ENCODE measurements at places on chromosomes 4 and X. TPM values are rescaled to one million over a fixed set of nuclear protein-coding genes. Genes with fewer than 3 reads are reported as not detected.

The XG gene
- not detected for polyA plus RNA-seq

The ATOH1 gene
- polyA plus RNA-seq = 17.4 TPM

DNA sequence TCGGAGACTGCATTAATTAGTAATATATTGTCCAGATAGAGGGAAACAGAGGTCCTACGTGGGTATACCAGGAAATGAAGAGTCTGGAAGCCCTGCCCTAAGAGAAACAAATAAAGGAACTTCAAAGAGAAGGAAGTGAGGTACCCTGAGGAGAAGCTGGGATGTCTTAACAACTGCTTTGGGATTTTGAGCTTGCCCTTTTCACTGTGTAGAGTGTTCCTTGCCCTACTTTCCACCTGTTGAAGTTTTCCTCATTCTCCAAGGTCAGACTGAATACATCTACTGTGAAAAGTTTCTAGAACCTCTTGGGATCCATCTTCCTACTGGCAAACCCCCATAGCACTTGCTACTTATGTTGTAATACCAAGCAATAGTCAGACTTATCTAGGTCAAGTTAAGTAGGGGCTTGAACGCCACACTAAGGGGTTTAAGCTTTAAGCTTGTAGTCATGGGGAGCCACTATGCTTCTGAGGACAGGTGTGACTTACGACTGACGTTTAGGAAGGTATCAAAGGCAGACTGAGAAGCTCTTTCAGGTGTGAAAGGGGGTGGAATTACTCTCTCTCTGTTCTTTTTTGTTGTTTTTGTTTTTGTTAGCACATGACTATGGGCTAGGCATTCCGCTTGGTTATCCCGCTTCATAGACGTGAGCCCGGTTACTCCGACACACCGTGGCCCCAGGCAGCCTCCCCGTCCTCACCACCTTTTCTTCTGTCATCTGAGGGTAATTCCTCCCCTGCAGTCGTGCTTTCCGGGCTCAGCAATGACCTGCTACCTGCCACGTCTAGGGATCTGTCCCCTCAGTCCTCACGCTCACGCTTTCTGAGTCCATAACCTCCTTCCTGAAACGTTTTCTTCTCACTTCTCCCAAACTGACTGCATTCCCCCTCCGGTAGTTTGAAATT lies 959 bp upstream of the REST start:
- peak; percentile 22 for DNase-seq

The RPL9 gene
- polyA plus RNA-seq = 2,952 TPM

- DNase-seq = no peak
These were observed 13.6 kb upstream of the MAGED4B start for GRCh38 chrX:52082578-52082977.

- peak; percentile 42 for DNase-seq
These were observed 13.1 kb downstream of the SLC25A5 start for GRCh38 chrX:119481323-119481801.

DNA sequence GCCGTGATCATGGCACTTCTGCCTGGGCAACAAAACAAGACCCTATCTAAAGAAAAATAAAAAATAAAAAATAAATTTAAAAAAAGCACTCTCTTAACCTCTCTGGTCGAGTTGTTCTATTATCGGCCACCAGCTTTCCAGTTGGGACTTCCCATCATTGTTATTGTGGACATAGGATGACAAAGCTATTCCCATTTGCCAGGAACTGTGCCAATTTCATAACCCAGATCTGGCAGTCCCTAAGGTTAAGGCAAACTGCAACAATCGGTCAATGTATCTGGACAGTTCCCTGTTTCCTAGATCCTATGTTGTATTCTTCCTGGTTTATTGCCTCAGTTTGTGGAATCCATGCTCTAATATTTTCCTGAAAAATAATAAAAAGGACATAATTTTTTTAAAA lies 17.8 kb upstream of the ANXA5 start:
- no peak for DNase-seq

- no peak for DNase-seq
These were observed 80.7 kb upstream of the EOLA2 start for GRCh38 chrX:150018931-150019361.

DNA sequence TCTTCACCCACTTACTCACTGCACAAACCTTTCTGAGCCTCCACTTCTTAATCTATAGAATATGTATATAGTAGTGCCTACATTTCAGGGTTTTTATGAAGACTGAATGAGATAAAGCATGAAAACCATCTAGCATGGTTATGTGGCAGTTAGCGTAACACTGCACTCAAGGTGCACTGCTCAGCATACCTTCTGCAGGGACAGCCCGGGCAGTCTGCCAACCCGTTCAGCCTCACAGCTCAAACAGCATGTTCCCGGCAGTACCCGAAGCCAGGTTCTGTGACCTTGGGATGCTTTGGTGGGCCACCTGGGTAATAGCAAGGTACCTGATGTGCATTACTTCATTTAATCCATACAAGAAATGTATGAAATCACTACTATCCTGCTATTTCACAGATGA lies 81.4 kb downstream of the DOCK11 start:
- peak; percentile 14 for DNase-seq

DNA sequence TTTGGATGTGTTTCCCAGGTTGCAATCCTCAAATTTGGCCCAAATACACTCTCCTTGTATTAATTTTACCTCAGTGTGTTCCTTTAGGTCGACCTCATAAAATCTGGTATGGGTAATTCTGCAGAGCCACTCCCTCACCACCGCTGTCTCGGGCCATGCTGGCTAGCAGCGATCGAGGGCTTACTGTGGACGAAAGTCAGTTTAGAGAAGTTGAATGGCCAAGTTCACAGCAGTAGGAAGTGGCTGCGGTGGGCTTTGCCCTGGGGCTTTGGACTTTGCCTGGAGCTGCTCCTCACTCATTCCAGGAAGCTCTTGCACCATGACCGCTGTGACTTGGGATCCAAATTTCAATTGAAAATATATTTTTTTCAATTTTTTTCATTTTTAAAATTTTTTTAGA lies 19.6 kb downstream of the TMEM187 start:
- DNase-seq = no peak

- DNase-seq = no peak
These were observed 57.7 kb downstream of the PRPS1 start for GRCh38 chrX:107686026-107686425.

DNA sequence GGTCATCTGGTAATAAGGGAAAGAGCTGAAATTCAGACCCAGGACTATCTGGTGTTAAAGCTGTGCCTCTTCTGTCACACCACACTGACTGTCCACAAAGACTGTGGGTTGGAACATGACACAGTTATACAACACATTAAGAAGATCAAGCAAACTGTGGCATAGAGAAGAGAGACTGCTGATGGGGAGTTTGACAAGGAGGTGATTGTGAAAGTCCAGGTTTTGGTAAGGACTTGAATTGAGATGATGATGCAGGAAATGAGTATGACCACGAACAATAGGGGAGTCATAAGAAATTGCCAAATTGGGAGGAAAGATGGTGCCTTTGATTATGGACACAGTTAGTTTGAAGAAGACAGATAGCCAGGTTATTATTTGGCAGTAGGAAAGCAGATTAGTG lies 163.4 kb downstream of the PDGFRA start:
- no peak for DNase-seq

The CORIN gene
- 0.16 TPM for polyA plus RNA-seq

The FOXR2 gene
- not detected for polyA plus RNA-seq

The PDZD11 gene
- 73.8 TPM for polyA plus RNA-seq

DNA sequence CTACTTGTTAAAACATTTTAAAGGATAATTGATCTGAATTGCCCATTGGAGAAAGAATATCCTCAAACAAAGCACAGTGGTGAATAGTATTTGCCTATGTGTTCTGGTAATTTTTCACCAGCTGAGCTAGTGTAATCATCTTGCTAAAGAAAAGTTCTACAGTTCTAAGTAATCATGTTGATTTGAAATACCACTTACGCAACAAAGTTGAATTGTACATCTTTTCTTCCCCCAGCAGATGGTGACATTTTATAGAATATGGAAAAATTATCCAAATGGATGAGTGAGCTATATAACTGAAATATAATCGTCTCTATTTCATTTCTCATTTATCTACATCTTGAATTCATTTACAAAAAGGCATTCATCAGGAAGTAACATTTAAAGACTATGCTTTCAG lies 9.7 kb upstream of the ZNF674 start:
- peak; percentile 5 for DNase-seq

GRCh38 chrX:39427906-39428305 lies 626.6 kb downstream of the MID1IP1 start:
- DNase-seq = no peak

The SSX1 gene
- not detected for polyA plus RNA-seq

DNA sequence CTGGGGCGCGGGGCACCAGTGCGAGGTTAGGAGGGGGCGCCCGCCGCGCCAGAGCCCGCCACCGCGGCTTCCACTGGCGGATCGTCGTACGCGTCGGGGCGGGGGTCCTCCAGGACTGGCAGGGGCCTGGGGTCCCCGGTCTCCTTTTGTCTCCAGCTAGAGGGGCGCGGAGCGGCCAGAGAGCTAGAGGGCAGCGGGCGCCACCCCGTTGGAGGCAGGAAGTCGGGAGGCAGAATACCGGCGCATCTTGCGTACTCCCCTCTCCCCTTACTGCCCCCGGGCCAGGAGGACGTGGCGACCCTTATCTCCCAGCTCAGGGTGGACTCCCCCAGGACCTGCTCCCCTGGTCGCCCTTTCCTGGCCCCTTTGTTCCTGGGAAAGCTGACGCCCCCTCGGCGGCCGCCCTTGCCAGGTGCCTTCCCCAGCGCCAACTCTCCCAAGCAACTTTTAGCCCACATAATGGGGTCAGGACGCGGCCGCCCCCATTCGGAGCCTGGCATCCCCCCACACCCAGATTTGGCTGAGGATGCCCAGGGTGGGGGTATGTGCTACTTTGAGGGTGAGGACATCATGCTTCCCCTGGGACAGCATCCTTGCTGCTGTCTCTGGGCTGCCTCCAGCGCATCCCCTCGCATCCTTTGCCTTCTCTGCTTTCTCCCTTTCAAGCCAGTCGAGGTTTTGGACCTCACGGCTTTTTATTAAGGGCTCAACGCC lies 933 bp downstream of the CNKSR2 start:
- DNase-seq = peak; percentile 1

The ARHGAP36 gene
- polyA plus RNA-seq = not detected

The TKTL2 gene
- polyA plus RNA-seq = 0.01 TPM

The HELT gene
- polyA plus RNA-seq = not detected

DNA sequence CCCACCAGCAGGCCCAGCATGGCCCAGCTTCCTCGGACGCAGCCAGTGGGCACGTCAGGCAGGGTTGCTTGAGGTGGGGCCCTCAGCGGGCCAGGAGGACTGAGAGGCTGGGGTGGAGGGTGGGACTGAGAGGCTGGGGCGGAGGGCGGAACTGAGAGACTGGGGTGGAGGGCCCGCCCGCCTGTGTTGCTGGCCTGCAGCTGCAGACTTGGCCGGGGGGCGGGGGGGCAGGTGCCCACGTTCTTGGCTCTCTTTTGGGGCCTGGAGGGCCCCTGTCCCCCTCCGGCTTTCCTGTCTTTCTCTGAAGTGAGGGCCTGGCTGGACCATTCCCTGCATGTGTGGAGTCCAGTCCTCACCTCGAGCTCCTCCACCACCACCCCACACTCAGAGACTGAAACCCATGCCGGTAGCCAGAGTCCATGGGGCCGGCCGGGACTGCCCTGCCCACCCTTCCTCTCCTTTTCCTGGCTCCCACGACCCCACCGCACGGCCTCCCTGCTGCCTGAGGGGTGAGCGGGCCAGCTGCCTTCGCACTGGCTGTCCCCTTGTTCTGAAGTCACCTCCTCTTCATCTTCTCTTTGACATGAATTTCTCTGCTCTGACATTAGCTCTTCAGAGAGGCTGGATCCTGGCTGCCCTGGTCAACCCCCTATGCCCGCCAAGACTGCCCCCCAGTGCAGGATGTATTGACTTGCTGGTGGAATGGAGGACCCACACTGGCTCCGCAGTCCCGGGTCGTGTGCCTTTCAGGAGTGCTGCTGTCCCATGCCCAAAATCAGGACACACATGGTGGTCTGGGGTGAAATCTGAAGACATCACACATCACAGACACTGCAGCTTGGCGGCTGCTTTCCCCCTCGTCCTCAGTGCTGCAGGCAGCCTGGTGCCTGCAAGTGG lies 10.1 kb upstream of the NKX1-1 start:
- no peak for DNase-seq

DNA sequence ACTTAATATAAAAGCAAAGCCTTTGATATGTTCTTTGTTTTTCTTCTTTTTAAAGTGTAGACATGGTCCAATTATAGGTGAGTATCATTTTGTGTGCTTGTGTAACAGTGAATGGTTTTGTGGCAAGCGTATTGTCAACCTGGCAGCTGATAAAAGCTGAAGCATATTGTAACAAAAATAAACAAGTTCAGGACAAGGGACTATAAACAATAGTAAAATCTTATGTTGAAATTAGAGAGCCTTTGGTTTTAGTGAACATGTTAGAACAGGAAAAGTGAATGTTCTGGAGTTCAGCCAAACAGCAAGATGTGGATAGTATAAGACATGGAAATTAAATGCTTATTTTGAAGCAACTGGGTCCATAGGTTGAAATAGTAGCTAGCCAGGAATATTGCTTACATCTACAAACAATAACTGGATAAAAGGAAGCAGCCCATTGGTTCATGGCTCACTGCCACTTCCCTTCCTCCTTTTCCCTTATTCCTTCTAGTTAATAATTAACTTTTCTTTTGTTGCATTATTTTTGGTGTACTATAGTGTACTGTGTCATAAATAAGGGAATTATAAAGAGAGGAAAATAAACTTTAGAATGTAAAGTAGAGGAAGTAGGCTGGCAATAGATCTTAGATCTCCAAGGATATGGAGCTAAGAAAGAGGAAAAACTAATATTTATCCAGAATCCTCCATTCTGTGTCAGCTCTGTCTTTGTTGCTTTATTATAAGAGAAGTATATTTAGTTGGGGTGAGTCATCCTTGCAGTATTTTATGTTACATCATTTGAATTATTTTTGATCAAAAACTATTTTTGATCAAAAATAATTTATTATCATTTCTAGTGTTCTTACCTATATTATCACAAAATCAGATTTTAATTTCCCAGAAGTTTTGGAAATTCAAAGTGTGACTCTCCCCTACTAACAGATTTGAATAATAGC lies 65.6 kb downstream of the MRPL1 start:
- DNase-seq = peak; percentile 83

- DNase-seq = no peak
These were observed 2024.1 kb upstream of the TENM3 start for GRCh38 chr4:180219080-180219479.

- DNase-seq = peak; percentile 37
These were observed 126.1 kb downstream of the INPP4B start for GRCh38 chr4:142719854-142720541.

The PLAC1 gene
- not detected for polyA plus RNA-seq

The HMGN5 gene
- 10.8 TPM for polyA plus RNA-seq

- no peak for DNase-seq
These were observed 40.9 kb downstream of the BRCC3 start for GRCh38 chrX:155112171-155112570.

DNA sequence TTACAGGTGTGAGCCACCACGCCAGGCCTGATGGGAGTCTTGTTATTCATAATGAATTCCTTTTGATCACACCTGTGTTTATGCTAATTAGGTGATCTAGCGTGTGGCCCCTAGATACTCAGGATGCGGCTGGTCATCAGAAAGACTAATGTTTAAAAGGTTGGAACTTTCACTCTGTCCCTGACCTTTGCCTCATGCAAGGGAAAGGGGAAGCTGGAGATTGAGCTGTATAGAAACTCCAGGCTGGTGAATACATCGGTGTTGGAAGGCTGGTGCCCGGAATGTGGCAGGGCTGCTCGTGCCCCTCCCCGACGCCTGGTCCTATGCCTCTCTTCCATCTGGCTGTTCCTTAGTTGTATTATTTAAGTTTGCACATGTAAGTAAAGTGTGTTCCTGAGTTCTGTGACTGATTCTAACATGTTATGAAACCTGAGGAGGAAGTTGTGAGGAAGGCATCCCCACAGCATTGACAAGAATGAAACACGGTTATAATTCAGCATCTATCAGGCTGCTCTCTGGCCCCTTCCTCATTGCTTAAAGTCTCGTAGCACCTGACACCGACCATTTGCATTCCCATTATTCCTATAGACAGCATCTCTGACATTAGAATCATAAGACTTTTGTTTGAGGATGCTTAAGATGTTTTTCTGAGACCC lies 28.9 kb downstream of the CASP3 start:
- no peak for DNase-seq
